ENCODE measurements at places on chromosomes 12 and 14.

GRCh38 chr12:76113800-76114757, 29.6 kb upstream of the NAP1L1 start:
- DNase-seq: no peak

DNA sequence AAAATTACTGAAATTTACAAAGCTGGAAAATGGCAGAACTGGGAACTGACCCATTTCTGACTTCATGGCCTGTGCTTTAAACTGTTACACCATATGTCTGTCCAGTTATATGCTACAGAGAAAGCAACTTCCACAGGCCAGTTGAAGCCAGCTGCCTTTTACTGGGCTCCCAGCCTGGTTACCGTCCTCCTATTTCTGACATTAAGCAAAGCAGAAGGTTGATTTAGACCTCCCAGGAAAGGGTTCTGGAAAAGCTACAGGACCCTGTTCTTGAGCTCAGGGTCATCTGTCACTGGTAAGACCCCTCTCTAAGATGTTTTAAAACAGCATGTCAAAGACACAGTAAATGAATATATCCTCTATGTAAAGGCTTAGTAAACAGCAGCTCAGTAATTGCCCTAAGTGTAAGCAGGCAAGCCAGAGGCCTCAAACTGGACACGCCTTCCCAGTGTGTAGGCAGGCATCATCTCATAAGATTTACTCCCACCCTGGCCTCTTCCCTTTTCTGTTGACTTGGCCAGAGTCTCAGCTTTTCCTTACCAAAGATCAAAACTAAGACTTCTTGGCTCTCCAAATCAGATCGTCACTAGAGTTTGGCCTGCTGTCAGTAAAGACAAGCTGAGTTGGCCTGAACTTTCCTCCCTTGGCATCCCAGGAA, 55.4 kb upstream of the RNU6-8 start:
- no peak for DNase-seq

- DNase-seq: no peak
Observed at GRCh38 chr14:89484051-89484844, 67.2 kb upstream of the FOXN3 start.

- DNase-seq: no peak
Observed at GRCh38 chr12:119931402-119931801, 54.3 kb upstream of the CIT start.

- no peak for DNase-seq
Observed at GRCh38 chr12:28770322-28770721, 378.8 kb upstream of the FAR2 start.

DNA sequence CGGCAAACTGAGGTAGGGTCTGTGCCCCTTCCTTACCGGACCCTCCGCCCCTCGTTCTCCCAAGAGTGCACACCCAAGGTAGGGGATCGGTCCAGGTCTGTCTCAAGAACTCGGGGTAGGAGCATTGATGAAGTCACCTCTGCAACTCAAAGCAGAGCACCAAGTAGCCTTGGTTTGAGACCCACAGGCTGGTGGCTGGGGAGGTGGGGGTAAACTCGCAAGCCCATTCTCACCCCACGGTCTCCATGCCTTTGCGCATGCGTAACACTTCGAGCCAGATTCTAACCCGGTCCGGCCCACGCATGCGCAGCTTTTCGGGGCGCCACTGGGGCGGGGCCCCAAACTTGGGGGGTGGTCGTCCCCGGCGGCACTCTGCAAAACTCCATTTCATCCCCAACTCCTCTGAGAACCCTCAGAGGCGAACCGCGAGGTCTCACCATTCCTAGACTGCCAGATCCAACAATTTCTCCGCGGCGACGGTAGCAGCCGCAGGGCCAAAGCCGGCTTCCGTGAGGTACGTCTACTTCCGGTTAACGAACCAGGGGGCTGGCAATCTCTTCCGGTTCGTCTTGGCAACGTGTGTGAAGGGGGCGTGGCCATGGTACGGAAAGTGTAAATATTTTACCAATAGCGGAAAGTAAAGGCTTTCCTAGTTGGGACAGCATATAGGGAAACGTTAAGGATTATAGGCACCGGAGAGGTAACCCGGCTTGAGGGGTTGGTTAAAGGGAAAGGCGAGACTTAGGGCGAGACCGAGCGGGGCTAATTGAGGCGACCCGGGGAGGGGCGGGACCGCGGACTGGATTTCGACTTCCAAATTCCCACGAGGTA, at the start of gene MCRS1:
TSS of gene MCRS1 (minus strand) at position 532 of the 831 bp plus-strand sequence. CDS start 1,411 bp downstream, outside the sequence.
- DNase-seq: peak; percentile 79

DNA sequence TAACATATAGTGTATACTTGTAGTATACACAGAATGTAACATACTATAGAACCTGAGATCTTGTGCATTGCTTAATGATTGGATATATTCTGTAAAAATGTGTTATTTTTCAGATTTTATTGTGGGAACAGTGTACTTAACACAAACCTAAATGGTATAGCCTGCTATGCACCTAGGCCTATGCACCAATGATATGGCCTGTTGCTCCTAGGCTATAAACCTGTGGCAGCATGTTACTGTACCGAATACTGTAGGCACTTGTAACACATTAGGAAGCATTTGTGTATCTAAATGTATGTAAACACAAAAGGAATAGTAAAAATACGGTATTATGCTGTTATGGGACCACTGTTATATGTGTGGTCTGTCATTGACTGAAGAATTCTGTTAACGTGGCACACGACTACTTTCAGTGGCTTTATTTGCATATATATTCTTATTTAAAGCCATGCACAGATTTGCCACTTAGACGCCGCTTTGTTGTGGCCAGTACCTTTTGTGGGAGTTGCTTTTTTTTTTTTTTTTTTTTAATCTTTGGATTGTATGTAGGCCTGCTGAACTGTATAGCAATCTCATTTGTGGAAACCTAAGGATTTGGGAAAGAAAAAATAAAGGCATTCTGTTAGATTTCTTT, 7.4 kb downstream of the PAPOLA start:
- no peak for DNase-seq

DNA sequence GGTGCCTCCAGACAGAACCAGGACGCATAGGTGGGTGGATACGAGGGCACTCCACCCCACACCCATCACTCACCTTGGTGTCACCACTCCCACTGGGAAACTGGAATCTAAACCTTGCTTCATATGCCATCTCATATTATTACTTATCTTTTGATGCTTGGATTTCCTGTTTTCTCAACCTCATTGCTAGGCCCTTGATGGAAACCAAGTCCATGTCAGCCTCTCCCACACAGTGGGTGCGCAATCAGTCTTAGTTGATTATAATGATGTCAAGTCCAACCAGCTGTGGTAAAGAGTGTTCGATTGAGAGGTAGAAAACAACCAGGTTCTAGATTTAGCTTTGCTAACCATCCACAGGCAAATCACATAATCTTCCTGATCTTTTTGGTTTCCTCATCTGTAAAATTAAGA, 584 bp upstream of the DDHD1 start:
- no peak for DNase-seq

GRCh38 chr14:76918256-76918781, 92.1 kb downstream of the LRRC74A start:
- DNase-seq: no peak

- no peak for DNase-seq
Observed at GRCh38 chr14:38138473-38139138, 69.1 kb upstream of the SSTR1 start.

- DNase-seq: no peak
Observed at GRCh38 chr12:116539361-116539771, 19.8 kb upstream of the MAP1LC3B2 start.

GRCh38 chr14:72118841-72119240, 186.6 kb downstream of the RGS6 start:
- DNase-seq: no peak

- no peak for DNase-seq
Observed at GRCh38 chr14:31196839-31197492, 10.6 kb downstream of the HECTD1 start.

- DNase-seq: no peak
Observed at GRCh38 chr14:59055006-59055405, 133.5 kb upstream of the DAAM1 start.

GRCh38 chr14:98185036-98185435, 1087.0 kb downstream of the BCL11B start:
- no peak for DNase-seq

DNA sequence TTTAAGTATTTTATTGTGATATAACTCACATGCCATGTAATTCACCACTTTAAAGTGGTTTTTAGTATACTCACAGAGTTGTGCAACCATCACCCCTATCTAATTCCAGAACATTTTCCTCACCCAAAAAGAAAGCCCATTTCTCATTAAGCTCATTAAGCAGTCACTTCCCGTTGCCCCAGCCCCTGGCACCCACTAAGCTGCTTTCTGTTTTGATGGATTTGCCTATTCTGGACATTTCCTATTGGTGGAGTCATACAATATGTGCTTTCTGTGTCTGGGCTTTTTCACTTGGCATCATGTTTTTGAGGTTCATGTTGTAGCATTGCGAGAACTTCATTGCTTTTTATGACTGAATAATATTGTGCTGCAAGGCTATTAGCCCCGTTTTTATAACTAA, 66.0 kb downstream of the ARL6IP4 start:
- no peak for DNase-seq

DNA sequence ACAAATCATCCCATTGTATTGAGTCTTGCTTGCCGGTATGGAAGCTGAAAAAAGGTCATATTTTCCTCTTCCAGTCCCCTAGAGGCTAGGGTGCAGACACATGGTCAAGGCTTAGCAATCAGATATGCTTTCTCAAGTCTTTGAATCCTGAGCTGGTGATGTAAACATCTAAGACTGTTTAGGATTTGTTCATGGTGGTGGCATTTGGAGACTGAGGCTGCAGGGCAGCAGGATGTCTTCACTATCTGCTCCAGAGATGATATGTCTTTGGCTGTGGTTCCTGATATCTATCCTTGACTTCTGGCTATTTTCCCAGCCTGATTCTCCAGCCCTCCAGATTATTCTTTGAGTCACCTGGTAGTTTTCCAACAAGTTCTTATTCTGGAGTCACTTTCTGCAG, 50.5 kb upstream of the DACT1 start:
- no peak for DNase-seq

GRCh38 chr12:67436230-67436629, 167.1 kb downstream of the CAND1 start:
- no peak for DNase-seq

DNA sequence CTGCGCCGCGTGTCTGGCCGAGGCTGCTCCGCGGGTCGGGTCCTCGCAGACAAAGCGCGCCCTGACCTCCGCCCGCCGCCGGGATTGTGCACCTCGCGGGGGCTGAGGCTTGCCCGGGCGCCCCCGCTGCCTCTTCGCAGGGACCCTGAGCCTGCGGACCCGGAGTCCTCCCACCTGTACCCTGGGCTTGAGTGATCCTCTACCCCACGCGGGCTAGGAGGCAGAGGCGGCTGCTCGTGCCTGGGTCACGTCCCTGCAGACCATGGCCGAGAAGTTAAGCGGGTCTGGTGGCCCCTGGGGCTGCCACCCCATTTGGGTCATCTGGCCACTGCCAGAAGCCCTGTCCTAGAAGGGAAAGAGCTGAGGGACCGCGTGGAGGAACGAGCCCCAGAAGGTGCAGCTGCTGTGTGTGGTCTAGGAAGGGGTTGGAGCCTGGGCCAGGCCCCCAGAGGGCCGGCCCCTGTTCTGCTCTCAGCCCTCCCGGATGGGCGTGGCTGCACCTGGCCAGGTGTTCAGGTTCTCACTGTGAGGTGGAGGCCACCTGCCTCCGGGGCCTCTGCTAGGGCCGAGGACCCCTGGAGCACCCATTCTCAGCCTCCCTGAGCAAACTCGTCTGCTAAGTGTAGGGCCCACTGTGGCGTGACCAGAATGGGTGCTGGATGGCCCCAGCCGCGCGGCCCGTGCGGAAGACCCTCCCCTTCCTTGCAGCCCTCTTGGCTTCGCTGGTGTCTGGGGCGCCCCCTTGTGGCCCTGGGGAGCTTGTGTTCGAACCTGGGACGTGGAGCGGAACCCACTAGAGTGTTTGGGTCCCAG, 49.6 kb downstream of the LRCOL1 start:
- peak; percentile 36 for DNase-seq

DNA sequence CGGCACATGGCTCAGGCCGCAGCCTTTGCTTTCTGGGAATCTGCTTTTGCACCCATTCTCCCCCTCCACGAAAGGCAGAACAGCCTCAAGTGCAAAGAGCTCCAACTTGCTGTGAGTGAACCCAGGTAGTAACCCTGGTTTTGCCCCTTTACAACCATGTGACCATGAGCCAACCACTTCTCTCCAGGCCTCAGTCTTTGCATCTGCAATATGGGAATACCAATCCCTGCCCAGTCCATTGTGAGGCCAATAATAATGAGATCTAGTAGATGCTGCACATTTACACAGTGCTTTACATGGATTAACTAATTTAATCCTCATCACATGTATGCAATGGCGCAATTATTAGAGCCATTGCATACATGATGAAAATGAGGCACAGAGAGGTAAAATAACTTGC, 108.9 kb upstream of the MYL2 start:
- DNase-seq: no peak

Measured in stimulated activated CD8-positive, alpha-beta memory T cell treated with anti-CD3 and anti-CD28 coated beads, Interleukin-15, amount 100 ng/mL, for 1 hour (primary cell).